Amygdala (tissue), 56 donors: ENCODE measurements at places on chromosomes 7 and 10.

GRCh38 chr7:143987513-143987912 is 12.6 kb upstream of the OR6B1 start:
- no peak for DNase-seq

GRCh38 chr10:127337801-127338200 is 141.4 kb upstream of the INSYN2A start:
- no peak for DNase-seq

GRCh38 chr10:1255118-1255517 is 198.9 kb downstream of the WDR37 start:
- DNase-seq = no peak

- no peak for DNase-seq
Measured at GRCh38 chr7:50342616-50343114, 38.1 kb downstream of the IKZF1 start.

GRCh38 chr7:158394936-158395335 is 192.7 kb downstream of the PTPRN2 start:
- DNase-seq = no peak

GRCh38 chr10:89563861-89564478 is 28.6 kb upstream of the SLC16A12 start:
- no peak for DNase-seq

DNA sequence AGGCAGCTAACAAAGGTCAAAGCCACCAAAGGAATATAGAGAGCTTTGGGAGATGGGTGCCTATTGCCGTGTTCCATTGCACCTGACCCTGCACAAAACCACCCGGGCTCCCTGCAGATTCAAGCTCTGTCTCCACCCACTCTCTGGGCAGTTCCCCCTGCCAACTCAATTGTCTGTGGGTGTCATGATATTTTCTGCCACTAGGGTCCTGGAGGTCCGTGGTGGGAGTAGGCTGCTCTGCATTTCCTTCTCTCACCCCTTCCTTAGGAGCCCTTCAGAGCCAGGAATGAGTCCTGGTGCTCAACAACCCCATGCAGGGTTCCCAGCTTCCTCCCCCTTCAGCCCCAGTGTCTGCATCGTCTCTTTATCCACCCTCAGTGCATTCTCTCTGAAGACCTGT is 34.1 kb downstream of the PNLIPRP2 start:
- no peak for DNase-seq

DNA sequence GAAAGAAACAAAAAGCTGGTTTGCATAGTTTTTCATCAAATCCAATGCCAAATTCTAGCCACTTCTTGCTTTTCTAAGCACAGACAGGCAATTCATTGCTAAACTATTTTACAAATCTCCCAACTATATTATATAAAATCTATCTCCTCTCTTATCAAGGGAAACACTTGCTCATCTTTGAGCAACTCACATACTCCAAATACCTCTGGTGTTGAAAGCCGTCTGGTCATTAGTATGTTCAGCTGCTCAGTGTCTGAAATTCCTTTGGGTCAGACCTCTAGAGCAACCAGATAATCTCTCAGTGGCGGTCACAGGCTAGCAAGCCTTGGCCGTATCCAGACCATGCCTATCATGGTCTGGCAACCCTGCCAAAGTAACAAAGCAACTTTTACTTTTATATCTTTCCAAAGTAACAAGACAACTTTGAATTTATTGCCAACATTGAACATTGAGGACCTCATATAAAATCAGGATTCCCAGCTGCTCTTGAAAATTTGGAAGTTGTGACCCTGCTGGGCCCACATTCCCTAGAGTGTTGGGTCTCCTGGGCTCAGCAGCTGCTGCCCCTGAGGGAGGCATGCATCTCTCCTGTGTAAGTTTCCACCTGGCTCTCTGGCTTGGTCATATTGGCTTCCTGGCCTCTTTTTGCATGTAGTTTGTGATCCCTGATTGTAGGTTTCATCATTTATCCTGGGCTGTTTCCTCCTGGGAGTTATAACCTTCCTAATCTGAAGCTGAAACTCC is 56.8 kb upstream of the LANCL2 start:
- DNase-seq = no peak
